Large intestine (tissue), 12 donors: ENCODE measurements at places on chromosomes 13 and 19. TPM values are rescaled to one million over a fixed set of nuclear protein-coding genes. Genes with fewer than 3 reads are reported as not detected.

PRODH2 gene
- polyA plus RNA-seq, result 1.9 TPM

PRTN3 gene
- polyA plus RNA-seq, result 0.22 TPM

GRCh38 chr19:18053576-18054219 is 33.0 kb downstream of the IL12RB1 start:
- H3K4me3 ChIP-seq, result no peak overlapping the region
- H3K4me1 ChIP-seq, result peaks cover 8% of the 10 kb centered on the region
- H3K27ac ChIP-seq, result no peak overlapping the region
- H3K27me3 ChIP-seq, result peaks cover 23% of the 10 kb centered on the region
- no peak for DNase-seq

DNA sequence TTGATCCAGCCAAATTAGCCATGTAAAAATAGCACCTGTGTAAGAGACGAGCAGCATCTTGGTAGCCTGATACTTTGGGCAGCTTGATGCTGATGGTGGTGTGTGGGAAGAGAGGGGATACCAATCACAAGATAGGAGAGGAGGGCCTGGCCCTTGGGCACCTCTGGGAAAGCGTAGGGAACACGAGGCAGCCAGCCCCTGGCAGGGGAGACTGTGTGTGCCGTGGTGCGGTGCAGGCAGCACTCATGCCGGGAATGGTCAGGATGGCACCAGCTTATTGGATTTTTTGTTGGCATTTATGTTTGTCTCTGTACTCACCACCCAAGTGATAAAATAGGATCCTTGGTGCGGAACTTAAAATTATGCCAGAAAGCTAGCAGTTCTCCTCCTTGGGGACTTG is 10.2 kb downstream of the SIGLEC8 start:
- H3K4me3 ChIP-seq, result no peak overlapping the region
- no peaks in the 10 kb centered on the region for H3K27me3 ChIP-seq
- no peak for DNase-seq
- no peak overlapping the region for H3K27ac ChIP-seq
- H3K4me1 ChIP-seq, result no peaks in the 10 kb centered on the region

- H3K27me3 ChIP-seq, result no peaks in the 10 kb centered on the region
- H3K27ac ChIP-seq, result no peak overlapping the region
- H3K36me3 ChIP-seq, result no peaks in the 10 kb centered on the region
- no peak overlapping the region for H3K4me3 ChIP-seq
Measured at GRCh38 chr13:26458196-26458749, 99.2 kb upstream of the WASF3 start.

- peak overlapping the region; percentile 88 for H3K27ac ChIP-seq
- no peaks in the 10 kb centered on the region for H3K27me3 ChIP-seq
- no peak for DNase-seq
- H3K36me3 ChIP-seq, result peaks cover 8% of the 10 kb centered on the region
- peak overlapping the region; percentile 66 for H3K4me3 ChIP-seq
- H3K4me1 ChIP-seq, result peaks cover 9% of the 10 kb centered on the region
Measured at GRCh38 chr19:49453757-49454240, 774 bp downstream of the ALDH16A1 start.

- H3K4me3 ChIP-seq, result no peak overlapping the region
- H3K4me1 ChIP-seq, result no peaks in the 10 kb centered on the region
- peak; percentile 30 for DNase-seq
Measured at GRCh38 chr19:51607920-51608562, 22.2 kb downstream of the SIGLEC5 start.

DNA sequence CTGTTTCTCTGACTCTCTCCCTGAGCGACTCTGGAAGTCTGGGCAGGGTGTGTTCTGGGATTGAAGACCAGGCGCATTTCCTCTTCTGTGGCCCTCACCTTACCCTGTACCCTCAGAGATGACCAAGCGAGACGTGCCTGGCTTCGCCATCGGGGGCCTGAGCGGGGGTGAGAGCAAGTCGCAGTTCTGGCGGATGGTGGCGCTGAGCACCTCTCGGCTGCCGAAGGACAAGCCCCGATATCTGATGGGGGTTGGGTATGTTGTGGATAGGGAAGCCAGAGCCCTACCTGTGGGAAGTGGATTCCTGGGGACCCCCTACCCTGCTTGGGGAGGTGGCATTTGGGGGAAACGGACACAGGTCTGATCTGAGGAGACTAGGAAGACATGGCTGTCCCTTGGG is 5.8 kb upstream of the DNM2 start:
- DNase-seq, result no peak
- H3K36me3 ChIP-seq, result peaks cover 10% of the 10 kb centered on the region
- H3K4me3 ChIP-seq, result no peak overlapping the region
- no peaks in the 10 kb centered on the region for H3K27me3 ChIP-seq
- peaks cover 25% of the 10 kb centered on the region for H3K4me1 ChIP-seq

DNA sequence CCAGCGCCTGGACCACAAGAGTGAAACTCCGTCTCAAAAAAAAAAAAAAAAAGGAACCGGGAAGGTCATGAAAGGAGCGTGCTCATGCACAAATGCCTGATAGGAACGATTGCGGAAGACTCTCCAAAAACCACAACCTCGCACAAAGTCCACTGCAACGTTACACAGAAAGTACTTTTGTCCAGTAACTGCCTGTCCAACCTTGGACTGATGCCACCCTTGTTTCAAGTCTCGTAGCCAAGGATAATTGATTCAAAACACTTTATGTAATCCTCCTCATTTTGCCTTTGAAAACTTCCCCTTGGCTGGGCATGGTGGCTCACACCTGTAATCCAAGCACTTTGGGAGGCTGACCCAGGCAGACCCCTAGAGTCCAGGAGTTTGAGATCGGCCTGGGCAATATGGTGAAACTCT is 13.7 kb downstream of the LGALS7 start:
- peak; percentile 72 for DNase-seq
- peaks cover 18% of the 10 kb centered on the region for H3K4me1 ChIP-seq
- H3K27ac ChIP-seq, result peak overlapping the region; percentile 84
- H3K4me3 ChIP-seq, result no peak overlapping the region
- no peaks in the 10 kb centered on the region for H3K27me3 ChIP-seq

DNA sequence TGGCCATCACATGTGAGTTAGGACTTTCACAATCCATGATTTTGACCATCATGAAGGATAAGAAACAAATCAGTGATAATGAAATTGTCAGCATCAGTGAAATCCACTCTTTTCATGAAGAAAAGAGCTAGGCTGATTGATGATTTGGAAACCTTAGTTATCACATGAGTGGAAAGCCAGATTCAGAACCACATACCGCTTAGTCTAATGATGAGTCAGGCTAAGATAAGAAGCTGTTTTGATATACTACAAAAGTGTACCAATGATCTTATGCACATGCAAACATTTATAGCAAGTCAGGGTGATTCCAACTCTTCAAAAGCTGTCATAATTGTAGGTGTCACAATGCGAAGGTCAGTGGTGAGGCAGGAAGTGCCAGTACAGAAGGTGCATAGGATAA is 519.3 kb downstream of the GPC6 start:
- no peaks in the 10 kb centered on the region for H3K27me3 ChIP-seq
- H3K4me1 ChIP-seq, result peaks cover 5% of the 10 kb centered on the region
- no peaks in the 10 kb centered on the region for H3K36me3 ChIP-seq
- no peak overlapping the region for H3K27ac ChIP-seq

DNA sequence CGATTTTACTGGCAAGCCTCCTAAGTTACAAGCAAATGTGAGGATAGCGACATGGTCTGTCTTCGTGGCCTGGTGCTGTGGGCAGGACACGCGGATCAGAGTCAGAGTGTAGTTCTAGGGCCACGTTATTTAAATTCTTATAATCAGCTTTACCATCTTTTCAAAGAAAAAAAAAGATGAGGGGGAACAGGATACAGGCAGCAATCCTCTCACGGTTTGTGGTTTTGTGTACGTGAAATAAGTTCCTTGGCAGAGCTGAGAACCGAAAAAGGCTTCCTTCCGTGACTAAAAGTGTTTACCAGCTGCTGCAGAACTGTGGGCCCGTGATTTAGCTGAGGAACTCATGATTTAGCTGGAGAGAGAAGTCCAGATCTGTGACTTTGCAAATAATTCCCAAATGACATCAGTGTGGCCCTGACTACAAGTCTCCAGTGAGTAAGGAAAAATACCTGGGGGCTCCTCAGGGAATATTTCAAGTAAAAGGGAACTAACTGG is 27.2 kb downstream of the RCBTB2 start:
- H3K4me3 ChIP-seq, result no peak overlapping the region
- DNase-seq, result peak; percentile 17
- peak overlapping the region; percentile 31 for H3K27ac ChIP-seq
- no peaks in the 10 kb centered on the region for H3K4me1 ChIP-seq
- H3K27me3 ChIP-seq, result no peaks in the 10 kb centered on the region
